ENCODE measurements at places on chromosomes 11 and 22.

DNA sequence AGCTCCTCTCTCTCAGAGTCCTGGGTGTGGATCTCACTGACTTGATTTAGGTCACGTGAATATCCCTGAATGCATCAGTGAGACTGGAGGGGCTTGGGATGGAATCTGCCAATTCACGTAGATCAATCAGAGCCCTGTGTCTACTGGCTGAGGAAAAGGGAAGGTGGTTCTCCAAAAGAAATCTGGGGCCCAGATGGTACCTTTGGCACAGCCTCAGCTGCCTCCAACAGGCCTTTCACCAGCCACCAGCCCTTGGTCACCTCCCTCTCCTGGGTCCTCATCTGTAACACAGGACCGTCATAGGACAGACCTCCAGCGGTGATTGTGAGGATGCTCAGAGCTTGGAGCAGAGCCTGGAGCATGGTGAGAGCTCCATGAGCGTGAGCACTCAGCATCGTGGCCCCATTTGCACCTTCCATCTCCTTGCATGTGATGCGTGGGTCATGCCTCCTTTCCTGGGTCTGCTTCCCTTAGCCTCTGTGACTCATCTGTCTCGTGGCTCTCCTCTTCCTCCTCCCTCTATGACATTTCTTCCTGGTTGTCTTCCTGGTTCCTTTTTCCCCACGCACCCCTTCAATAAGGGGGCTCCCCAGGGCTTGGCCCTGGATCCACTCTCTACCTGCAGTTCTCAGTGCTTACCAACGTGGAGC is 7.5 kb upstream of the MIEF1 start:
- DNase-seq = no peak

GRCh38 chr22:37804881-37805809 is 2.6 kb upstream of the GCAT start:
- DNase-seq = peak; percentile 52

DNA sequence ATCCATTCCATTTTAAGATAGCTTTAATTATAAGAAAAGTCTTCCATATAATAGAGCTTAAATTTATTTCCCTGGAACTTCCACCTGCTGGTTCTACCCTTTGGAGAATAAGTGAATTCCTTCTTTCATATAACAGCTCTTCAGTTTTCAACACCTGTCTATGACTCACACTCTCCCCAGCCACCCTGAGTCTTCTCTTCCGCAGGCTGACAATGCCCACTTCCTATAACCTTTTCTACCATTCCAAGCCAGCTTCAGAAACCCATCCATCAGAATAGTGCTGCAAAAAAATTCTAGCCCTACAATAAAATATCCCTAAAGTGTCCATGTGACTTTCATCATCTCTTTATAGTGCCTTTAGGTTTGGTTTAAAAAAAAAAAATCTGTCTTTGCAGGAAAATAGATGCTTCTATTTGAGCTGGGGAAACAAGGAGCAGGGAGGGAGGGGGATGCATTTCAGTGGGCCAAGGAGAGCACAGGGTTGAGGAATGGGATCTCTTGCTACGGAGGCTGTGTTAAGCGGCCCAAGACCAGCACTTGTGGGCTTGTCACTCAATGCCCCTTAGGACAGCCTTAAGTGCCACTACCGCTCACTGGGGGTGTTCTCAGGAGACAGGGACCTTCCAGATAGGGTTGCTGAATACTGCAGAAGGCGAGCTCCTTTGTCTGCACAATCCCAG is 178.6 kb downstream of the DSCAML1 start:
- DNase-seq = no peak

DNA sequence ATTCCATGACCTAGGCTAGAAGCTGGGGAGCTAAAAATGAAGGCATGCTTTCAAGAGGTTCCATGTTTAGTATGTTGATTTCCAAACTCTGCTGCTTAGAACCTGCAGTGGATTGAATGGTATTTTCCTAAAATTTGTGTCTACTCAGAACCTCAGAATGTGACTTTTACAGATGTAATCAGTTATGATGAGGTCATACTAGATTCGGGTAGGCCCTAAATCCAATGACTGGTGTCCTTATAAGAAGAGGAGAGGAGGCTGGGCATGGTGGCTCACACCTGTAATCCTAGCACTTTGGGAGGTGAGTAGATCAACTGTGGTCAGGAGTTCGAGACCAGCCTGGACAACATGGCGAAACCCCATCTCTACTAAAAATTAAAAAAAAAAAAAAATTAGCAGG is 3.5 kb upstream of the FEZ1 start:
- no peak for DNase-seq

DNA sequence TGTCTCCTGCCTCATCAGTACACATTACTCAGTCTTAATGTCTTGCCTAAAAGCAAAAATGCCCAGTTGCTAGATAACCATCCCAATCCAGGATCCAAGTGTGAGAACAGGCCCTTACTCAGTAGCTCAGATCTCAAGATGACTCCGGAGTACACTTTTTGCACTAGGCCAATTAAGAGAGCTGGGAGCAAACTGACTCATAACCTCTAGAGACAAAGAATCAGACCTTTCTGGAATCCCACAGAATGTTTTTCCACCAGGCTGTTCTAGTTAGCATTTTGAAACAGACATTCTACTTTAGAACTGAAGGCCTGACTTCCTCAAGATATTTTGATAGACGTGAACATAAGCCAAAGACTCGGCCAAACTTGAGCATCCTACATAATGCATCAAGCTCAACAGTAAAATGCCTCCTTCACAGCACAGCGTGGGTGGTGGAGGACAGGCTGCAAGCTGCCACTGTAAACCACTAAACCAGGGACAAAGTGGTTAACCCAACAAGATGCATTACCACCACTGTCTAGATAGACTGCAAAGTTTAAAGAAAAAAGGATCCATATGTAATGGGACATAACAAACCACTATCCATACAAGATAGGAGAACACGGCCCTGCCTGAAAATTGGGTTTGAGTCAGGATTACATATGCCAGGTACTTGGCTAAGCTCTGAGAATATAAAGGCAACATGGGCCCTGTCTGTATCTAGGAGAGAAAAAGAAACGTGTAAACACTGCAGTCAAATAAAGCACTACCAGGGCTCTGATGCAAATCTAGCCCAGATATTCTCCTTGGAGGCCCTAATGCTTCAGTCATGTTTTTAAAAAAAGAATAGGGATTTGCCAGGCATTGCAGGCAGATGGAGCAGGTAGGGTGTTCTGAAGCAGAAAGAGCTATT is 48.3 kb downstream of the MYH9 start:
- DNase-seq = no peak

DNA sequence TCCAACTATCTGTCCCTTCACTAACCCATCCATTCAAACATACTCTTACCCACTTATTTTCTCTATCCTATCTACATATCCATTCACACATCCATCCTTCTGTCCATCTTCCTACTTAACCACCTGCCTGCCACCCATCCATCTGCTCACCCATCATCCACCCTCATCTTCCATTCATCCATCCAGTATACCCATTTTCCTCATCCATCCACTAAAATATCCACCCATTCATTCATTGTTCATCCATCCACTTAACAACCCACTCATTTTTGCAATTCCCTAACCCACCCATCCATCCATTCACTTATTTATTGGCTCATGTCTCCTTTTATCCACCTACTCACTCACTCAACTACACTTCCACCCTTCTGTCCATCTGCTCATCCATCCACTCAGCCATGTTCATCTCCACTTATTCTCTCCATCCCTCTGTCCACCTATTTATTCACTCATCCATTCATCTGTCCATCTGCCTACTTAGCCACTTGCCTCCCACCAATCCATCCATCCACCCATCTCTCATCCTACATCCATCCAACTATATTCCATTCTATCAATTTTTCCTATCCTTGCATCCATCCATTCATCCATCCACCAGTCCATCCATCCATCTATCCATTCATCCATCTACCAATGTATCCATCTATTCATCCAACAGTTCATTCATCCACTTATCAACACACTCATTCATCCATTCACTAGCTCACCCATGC is 10.6 kb downstream of the LHFPL7 start:
- DNase-seq = no peak

- no peak for DNase-seq
These were observed 340.3 kb upstream of the DDI1 start for GRCh38 chr11:103696123-103696522.

GRCh38 chr11:6941970-6942369 is 15.7 kb downstream of the ZNF215 start:
- no peak for DNase-seq

GRCh38 chr11:47915374-47915773 is 65.0 kb upstream of the PTPRJ start:
- no peak for DNase-seq

DNA sequence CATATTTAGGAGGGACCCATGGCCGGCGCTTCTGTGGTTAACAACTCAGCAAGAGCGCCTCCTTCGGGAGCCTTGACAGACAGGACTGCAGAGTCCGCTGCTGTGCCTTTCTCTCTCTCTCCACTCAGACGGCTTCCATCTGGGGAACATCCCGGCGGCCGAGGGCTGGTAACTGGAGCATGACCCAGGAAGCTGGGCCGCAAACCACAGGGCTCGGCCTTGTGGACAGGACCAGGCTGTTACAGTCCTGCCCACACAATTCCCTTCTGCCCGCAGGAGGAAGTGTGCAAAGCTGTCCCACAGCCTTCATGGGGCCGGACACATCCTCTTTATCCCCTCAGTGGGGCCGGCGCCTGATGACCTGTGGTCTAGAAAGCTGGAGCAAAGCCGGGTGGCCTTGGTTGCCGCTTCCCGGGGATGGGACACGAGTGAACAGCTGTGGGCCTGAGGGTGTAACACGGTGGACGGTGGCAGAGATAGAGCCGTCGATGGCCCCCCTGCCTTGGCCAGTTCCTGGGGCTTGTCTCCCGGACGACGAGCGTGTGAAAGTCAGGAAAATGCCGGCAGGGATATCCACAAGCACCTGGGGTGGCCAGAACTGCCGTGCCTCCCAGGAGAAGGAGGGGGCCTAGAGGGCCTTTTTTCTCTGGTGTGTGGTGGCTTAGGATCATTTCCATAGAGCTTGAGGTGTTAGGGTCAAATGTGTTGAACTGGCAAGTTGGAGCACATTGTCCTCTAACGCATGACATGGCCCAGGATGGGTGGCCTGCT is 50.1 kb downstream of the FBLN1 start:
- no peak for DNase-seq

DNA sequence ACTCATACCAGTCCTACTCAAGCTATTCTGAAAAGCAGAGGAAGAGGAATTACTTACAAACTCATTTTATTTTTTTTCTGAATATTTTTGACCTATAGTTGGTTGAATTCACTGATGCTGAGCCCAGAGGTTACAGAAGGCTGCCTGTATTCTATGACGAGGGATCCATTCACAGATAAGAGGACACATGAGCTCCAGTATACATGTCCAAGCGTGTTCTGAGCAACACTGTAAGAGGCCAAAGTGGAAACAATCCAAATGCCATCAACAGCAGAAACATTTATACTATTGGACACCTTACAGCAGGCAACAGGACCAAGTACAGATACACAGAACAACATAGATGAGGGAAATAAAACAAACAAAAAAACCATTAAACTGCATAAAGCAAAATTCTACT is 10.3 kb downstream of the KDM4E start:
- no peak for DNase-seq

DNA sequence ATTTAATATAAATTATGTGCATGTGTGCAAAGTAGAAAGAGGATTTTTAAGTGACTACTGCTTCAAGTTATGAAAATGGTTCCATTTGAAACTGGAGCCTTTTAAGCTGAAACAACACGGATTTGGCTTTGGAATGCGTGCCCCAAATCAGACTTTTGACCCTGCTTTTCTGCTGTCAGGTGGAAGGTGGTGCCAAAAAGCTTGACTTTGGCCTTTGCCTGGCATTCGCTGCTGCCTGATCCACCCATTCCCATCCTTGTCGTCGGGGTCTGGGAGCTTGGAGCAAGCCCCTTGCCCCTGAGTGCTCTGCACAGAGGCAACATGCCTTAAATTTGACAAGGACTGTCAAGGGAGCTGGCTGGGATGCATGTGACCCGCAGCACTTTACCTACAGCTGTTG is 335.3 kb upstream of the SYN3 start:
- no peak for DNase-seq

GRCh38 chr11:22792497-22792896 is 37.1 kb downstream of the SVIP start:
- no peak for DNase-seq

DNA sequence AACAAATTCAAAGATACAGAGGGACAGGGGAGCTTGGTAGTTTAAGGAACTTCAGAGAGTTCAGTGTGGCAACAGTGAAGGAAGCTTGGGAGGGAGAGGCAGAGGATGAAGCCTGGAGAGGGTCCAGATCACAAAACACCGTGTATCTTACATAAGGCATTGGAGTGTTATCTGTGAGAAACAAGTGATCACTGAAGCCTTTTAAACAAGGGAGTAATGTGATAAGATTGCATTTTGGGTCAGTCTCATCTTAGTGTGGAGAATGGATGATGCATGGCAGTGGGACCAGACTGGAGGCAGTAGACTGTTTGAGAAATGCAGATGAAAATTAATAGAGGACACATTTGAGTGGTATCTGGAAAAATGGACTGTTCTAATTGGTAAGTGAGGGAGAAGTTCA is 79.4 kb downstream of the EXT2 start:
- no peak for DNase-seq

GRCh38 chr11:71112990-71113389 is 139.4 kb downstream of the SHANK2 start:
- DNase-seq = no peak

DNA sequence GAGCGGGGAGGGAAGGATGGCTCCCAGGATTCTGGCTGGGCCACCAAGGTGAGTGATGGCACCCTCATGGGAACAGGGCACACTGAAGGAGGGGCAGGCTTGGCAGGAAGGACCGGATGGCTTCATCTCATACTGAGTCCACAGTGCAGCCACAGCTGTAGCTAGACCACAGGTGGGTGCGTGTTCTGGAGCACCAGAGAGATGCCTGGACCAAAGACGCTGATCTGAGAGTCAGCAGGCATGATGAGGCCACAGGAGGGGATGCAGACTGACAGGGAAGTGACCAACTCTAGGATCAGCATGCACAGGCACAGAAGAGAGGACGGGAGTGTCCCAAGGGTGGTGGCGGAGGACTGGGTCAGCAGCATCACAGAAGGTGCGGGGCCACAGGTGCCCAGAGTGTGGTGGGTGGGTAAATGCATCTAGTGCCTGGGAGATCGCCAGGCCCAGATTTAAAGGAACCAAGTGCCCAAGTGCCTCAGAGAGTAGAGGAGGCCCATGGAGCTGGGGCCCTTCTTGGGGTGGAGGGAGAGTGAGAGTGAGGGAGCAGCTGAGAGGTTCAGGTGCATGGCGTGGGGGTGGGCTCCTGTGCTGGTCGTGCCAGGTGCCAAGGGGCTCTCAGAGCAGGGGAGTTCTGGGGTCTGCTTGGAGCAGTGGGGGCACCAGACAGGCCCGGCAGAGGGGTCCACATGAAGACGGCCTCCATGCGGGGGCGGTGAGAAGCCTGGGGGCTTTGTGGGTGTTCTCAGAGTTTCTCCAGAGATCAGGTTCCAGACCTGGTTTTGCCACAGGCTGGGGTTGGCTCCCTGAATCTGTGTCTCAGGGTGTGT is 113.7 kb downstream of the CEP164 start:
- no peak for DNase-seq

Measured in cerebellar nuclear complex (tissue), 1 donor.